ENCODE measurements at places on chromosomes 3 and 15.

DNA sequence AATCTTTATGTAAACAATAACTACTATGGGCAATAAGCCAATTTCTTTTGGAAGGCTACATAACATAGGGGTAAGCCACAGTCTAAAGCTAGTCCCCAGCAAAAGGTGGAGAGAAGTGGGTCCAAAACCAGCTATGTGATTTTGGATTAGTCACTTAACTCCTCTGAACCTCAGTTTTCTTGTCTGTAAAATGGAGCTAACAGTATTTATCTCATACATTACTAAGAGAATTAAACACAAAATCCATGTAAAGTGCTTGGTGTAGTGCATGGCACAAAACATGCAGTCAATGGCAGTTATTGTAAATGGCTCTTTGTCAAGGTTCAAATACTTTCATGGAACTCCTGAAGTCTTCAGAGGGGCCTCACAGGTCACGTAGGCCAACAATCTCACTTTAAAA, 13.3 kb downstream of the RFT1 start:
- DNase-seq: no peak

DNA sequence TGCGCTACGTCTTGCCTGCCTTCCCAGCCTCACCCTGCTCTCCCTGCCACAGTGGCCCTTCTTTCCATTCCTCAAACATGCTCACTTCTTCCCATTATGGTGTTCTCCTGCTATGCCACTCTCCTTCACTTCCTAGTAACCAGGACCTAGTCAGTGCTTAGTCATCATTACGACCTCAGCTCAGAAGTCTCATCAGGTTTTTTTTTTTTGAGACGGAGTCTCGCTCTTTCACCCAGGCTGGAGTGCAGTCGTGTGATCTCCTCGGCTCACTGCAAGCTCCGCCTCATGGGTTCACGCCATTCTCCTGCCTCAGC, 149.5 kb downstream of the GREM1 start:
- DNase-seq: no peak

DNA sequence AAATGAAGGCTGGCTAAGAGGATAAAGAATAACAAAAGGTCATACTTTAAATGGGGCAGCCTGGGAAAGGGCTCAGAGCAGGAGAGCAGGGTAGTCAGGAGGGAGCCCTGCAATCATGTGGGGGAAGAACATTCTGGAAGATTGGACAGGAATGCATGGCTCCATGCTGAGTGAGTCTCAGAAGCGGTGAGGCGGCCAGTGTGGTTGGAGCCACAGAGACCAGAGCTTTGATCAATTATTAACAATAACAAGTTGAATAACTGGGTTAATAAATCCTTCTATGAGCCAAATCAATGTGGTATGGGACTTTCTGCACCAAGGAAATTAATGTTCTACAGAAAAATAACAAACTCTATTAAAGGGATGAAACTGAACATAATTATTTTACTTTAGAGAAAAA, 57.9 kb upstream of the DCUN1D1 start:
- DNase-seq: no peak

- DNase-seq: no peak
Observed at GRCh38 chr3:11392014-11392859, 120.0 kb downstream of the ATG7 start.

GRCh38 chr3:172675441-172676193, 35.2 kb downstream of the NCEH1 start:
- DNase-seq: no peak

GRCh38 chr15:98562331-98562937, 85.9 kb upstream of the IGF1R start:
- DNase-seq: no peak

- DNase-seq: no peak
Observed at GRCh38 chr3:137217733-137218132, 259.9 kb downstream of the IL20RB start.

- no peak for DNase-seq
Observed at GRCh38 chr15:79132770-79133169, 42.2 kb upstream of the RASGRF1 start.

- DNase-seq: no peak
Observed at GRCh38 chr15:64361259-64361658, 5.3 kb upstream of the CSNK1G1 start.

DNA sequence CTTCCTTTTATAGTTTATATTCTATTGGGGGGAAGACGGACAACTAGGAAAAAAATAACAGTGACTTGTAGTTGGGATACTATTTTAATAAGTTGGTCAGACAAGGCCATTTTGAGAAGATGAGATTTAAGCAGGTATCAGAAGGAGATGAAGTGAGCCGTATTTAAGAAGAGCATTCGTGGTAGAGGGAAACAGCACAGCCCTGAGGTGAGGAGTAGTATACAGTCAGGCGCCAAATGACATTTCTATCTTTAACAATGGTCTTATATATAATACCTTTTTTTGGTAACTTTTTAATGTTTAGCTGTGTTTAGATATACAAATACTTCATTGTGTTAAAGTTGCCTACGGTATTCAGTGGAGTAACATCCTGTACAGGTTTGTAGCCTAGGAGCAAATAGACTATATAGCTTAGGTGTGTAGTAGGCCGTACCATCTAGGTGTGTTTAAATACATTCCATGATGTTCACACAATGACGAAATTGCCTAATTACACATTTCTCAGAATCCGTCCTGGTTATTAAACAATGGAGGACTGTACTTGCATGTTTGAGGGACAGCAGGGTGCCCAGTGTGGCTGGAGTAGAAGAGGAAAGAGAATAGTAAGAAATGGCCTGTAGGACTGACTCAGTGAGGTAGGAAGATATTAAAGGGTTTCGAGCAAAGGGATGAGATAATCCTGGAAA, 1.6 kb downstream of the NKTR start:
- no peak for DNase-seq

DNA sequence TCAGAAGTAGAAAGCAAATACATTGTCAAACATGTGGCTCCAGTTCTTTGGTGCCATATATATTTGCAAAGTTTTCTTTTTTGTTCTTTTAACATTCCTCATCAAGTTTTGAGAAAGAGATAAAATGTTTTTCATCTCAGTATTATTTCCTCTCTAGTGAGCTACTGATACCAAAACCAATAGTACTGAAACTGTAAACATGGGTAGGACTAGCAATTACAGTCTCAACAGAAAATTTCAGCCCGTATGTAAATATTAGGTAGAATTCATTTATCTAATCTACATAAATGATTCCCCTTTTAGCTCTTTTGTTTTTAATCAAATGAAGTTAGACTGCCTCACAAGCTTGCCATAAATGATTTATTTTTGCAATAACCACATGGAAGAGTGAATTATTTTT, 21.4 kb downstream of the SECISBP2L start:
- no peak for DNase-seq

DNA sequence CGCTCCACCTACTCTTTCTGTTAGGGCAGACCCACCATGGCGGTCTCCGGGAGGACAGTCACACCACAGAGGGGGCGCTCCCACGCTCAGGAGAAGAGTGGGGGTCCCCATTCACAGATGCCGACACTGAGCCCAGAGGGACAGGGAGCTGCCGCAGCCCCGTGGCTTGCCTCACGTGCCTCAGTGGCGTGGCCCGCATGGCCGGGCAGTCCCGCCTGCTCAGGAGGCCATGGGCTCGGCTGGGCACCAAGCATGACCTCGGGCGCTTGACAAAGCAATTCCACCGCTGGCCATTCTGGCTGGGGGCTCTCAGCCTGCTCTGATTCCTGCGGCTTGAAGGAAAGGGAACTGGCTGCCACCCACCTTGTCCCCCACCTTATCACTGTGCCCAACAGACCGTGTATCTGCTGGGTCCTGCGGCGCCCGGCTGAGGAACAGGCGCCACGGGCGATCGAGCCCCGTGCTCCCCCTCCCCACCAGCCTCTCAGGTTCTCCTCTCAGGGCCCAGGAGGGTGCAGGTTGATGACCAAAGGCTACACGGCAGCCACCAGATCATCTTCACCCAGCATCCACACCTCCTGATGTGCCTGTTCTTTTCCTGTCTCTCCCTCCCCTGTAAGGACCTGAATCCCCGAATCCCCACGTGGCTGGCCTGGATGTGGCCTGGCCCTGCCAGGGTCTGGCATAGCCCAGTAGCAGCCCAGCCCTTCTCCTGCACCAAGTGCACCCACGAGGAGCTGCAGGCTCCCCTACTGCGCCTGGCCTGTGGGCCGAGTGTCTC, 20.7 kb downstream of the CYFIP1 start:
- no peak for DNase-seq

- no peak for DNase-seq
Observed at GRCh38 chr15:36644191-36644896, 64.9 kb downstream of the CDIN1 start.

- DNase-seq: no peak
Observed at GRCh38 chr15:52925130-52925529, 135.0 kb upstream of the ONECUT1 start.

DNA sequence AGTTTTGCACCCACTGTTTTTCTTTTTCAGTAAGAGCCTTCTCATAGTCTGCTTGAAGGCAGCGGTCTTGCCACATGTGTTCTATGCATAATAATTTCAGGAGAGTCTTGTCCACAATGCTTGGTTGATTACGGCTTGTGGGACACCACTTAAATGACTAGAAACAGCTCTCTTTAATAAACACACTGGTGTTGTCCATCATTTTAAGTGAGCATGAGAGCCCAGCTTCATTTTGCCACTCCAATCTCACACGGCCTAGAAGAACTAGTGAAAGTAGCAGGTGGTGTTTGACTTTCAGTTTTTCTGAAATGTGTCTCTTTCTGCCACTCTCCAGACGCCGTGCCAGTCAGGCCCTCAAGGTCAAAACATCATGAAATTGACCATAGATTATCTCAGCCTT, 292.1 kb downstream of the LPP start:
- no peak for DNase-seq

GRCh38 chr15:65981837-65982626, 112.7 kb downstream of the RAB11A start:
- DNase-seq: peak; percentile 66

GRCh38 chr3:51982352-51982837, 940 bp upstream of the ACY1 start:
- no peak for DNase-seq

GRCh38 chr3:192851821-192852372, 65.8 kb downstream of the MB21D2 start:
- no peak for DNase-seq

DNA sequence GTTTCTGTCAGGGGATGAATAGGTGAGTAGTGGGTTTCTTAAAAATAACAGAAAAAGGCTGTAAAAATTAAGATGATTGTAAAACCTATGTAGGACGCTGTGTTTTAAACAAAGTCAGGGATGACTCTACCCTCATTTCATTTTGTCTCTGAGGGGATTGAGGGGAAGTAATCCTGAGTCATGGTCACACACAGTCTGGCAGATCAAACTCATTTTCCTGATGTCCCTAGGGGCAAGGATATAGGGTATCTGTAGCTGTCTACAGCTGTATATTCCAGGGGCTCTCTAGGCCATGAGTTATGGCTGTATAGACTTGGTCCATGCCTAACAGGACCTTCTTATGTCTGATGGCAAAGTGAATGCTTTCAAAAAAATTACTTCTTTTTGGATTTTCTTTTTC, 421.1 kb downstream of the PDCD6IP start:
- no peak for DNase-seq

- no peak for DNase-seq
Observed at GRCh38 chr3:127637546-127637945, 8.6 kb downstream of the PODXL2 start.

- peak; percentile 80 for DNase-seq
Observed at GRCh38 chr3:165195640-165196576, at the start of gene SLITRK3. TSS of gene SLITRK3 (minus strand) at chr3:165196384. CDS start at chr3:165190830, 5,554 bp downstream.

GRCh38 chr3:65833761-65834505, 204.8 kb downstream of the MAGI1 start:
- DNase-seq: no peak

GRCh38 chr15:64766058-64766457, 9.3 kb downstream of the RBPMS2 start:
- DNase-seq: no peak

GRCh38 chr3:154304116-154304786, 20.0 kb downstream of the DHX36 start:
- no peak for DNase-seq

GRCh38 chr3:72473156-72473555, 375.1 kb downstream of the SHQ1 start:
- no peak for DNase-seq

- DNase-seq: peak; percentile 21
Observed at GRCh38 chr3:11534011-11534792, 109.5 kb downstream of the VGLL4 start.

GRCh38 chr3:45991341-45991740, 4.3 kb downstream of the FYCO1 start:
- DNase-seq: no peak

DNA sequence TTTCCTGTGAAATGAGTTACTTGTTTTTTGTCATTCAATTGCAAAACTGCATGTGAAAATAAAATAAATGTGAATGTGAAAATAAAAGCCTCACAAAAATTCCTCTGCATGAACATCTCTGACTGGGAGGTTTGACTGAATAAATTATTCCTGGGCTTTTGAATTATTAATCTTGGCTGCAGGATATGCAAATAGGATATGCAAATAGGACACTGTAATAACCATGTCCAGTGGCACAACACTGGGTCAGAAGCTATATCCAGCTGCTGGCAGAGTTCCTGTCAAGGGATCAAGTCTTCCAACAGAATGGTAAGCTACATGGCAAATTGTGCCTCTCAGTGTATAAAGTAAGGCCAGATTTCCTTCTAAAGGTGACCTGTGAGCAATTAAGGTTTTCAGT, at the start of gene SUCNR1:
Gene SUCNR1, plus strand, starts transcription at position 246 of the 400 bp plus-strand sequence. CDS start 6,250 bp downstream, outside the sequence.
- DNase-seq: no peak

DNA sequence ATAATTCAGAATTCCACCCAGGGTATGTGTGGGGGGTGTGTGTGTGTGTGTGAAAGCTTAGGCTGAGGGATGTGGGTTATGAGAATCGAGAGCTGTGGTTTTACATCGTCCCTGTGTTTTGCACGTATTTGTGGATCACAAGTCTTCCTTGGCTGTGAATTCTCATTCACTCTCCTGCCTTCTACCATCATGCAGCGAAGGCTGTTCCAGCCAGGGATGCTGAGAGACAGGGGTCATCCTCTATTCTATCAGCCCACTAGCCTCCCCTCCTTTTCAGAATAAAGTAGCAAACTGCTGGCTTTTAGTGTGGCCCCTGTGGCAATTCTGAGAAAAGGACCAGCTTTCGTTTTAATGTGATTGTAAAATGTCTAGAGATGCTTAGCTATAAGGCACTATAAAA, 460.6 kb upstream of the NR2F2 start:
- DNase-seq: no peak

- no peak for DNase-seq
Observed at GRCh38 chr3:153577059-153577736, 415.2 kb downstream of the RAP2B start.

- no peak for DNase-seq
Observed at GRCh38 chr3:163812006-163812405, 1266.3 kb downstream of the SI start.

DNA sequence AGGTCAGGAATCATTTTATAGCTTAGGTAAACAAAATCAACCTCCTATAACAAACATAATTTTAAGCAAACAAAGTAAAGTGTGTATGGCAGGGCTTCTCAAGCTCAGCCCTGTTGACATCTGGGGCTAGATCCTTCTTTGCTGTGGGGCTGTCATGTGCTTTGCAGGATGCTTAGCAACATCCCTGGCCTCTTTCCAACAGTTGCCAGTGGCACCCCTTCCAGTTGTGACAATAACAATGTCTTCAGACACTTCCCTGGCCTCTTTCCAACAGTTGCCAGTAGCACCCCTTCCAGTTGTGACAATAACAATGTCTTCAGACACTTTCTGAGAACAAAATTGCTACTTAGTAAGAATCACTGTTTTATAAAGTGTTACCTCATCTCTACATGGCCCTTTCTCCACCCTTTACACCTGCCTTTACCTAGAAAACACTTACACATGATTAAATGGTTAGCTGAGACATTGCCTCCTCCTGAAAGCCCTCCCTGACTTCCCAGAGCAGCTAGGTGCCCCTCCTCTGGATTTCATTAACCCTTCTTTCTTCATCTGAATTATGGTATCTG, 194.0 kb upstream of the LMCD1 start:
- no peak for DNase-seq

Data from C1 segment of cervical spinal cord (tissue), 14 donors.